ENCODE measurements at places on chromosomes 7 and 10.

DNA sequence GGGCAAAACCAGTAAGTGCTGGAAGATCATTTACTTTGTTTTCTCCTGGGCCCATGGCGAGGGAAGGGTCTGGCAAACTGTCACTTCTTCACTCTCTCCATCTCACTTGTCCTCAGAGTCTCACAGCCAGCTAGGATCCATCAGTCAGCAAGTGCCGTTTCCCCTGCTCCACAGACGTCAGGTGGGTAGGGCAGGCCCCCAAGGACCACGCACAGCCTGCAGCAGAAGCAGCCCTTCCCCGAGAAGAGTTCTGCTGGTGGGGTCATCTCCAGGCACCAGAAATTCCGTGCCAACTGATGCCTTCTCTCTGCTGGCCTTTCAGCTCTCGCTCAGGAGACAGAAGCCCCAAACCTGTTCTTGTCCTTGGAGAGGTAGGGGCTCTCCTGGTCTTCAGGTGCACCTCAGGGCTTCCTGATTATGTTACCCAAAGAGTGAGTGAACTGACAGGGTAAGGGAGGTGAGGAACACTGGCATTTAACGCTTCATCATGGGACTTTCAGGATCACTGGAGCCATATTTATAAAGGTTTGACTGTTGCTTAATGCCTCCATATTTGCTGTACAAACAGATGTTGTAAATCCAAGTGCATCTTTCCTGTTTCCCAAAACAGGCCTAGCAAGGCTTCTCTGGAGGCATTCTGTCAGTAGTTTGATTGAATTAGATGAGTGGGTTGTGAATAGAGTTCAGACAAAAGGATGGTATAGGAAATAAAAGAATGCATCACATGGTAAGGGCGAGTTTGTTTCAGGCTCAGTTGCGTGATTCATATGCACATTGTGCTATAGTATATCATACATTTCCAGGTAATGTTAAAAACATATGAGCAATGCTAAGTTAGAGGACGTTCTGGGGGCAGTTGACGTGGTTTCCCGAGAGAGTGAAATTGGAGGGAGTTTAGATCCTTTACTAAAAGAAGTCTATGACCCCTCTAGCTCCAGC, 13.7 kb upstream of the TSPAN15 start:
- no peak for DNase-seq

DNA sequence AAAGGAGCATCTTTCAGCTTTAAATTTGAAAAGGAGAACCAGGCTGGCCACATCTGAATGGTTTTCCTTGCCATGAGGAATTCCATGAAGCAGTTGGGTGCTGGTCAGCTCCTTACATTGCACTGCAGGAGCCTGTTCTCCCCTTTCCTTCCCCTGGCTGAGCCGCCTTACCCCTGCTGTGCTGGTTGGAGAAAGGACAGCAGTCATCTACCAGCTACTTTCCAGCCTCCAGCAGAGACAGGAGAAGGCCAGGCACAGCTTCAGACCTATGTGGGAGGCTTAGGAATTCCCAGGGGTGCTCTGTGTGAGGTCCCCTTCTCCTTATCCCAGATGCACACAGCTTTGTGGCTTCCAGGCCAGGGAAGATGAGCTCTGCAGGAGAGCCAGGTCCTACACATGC, 4.7 kb downstream of the C10orf71 start:
- no peak for DNase-seq

- DNase-seq, result no peak
Observed at GRCh38 chr10:132974249-132974796, 32.0 kb upstream of the CFAP46 start.

- no peak for DNase-seq
Observed at GRCh38 chr7:114929570-114929969, 7.7 kb downstream of the MDFIC start.

DNA sequence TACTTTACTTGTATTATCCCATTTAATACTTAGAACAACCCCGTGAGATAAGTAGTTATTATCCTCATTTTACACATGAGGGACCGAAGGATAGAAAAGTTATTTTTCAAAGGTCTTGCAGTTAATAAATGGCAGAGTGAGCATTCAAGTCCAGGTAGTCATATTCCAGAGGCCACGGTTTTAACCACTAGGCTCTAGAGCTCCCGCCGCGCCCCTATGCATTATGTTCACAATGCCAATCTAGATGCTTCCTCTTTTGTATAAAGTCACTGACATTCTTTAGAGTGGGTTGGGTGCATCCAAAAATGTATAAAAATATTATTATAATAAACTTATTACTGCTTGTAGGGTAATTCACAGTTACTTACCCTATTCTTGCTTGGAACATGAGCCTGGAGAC, 11.4 kb upstream of the CFAP69 start:
- no peak for DNase-seq

DNA sequence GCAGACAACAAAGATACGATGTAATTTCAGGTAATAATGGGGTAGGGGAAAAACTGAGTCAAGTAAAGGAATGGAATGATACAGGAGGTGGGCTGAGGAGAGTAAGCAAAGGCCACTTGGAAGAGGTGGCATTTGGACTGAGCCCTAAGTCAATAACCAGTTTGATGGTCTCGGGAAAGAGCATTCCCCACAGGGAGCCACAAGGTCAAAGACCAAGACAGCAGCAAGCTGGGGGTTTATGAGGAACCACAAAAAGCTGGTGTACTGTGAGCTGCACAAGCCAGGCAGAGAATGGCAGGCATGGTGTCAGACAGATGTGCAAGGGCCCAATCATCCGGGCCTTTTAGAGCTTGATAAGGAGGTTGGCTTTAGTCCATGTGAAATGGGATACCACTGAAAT, 98.7 kb downstream of the NOC3L start:
- DNase-seq, result no peak

GRCh38 chr7:94510582-94511496, 1.2 kb downstream of the CASD1 start:
- peak; percentile 9 for DNase-seq

DNA sequence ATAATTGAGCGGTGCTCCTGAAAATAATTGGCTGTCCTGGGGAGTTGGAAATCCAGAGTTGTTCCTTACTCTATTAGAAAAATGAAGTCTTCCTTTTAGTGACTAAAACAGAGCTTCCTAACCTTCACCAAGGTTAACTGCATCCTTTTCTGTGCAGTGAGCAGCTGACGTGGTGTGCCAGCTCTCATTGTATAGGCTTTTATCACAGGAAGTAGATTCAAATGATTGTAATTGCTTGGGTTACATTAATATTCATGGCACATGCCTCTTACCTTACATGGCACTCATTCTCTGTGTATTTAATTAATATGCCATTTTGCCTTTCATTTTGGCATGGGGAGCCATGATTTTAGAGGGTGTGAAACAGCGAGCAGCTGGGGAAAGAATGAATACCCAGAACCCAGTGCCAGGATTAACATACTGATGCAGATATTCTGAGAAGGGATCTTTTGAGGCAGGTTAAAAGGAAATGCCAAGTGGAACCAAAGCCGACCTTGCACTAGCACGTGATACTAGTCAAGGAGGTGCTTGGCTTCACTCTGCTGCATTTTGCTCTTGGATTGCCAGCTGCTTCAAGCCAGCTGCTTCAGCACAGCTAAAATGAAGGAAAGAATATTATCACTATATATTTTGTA, 115.3 kb downstream of the ST7 start:
- peak; percentile 75 for DNase-seq

- DNase-seq, result no peak
Observed at GRCh38 chr7:104133238-104133637, 74.6 kb downstream of the ORC5 start.

DNA sequence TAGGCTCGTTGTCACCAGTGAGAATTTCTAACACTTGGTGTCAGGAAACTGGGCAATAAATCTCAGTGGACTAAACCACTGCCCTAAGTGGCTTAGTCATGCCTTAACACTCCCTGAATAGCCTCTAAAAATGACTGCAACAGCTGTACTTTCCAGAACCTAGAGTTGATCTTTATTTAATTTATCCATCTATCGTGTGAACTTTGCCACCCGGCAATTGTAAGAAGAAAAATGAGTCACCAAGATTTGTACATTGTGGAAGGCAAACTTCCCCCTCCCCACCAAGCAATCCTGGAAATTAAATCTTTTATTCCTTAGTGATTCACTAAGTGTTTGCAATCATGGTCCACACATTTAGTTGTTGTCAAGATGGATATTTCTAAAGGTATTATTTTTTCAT, 47.1 kb downstream of the NXPH1 start:
- DNase-seq, result no peak

DNA sequence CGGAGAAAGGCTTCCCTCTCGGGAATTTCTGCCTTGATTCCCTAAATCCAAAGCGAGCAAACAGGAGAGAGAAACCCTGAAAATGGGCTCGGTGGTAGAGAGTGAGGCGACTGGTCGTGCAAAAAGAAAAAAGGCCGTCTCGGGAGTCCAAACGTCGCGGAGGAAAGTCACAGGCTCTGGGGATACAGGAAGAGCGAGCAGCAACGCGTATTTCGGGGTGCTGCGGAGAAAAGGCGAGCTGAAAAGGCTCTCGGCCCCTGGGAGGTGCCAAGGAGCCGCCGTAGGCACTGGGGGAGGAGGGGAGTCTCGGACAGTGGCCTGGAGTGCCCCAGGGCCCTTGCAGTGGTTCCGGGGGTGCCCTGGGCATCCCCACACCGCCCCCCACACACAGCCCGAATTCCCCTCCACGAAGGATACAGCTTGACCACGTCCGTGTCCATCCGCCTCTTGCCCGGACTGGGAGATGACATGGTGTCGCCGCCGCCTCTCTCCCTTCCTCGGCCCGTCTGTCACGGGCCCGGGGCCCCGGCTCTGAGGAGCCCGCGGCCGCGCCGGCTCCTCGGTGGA, 591 bp downstream of the UBE2H start:
- no peak for DNase-seq

- no peak for DNase-seq
Observed at GRCh38 chr10:34286136-34286739, 528.9 kb downstream of the PARD3 start.

- no peak for DNase-seq
Observed at GRCh38 chr7:155885167-155886155, 73.2 kb upstream of the SHH start.

DNA sequence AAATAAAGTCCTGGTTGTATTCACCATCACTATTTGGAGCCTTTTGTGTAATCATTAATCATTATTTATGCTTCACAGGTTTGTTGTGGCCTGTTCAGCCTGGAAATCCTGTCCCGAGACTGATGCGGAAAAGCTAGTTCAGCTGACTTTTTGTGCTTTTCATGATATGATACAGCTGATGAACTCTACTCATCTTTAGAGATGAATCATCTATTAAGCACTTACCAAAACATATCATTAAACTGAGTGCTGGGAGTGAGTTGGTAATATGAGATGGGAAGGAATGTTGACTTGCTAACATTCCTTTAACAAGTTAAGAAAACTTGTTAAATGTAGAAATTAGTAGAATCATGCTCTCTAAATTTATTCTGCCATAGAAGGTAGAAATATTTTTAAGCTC, 53.0 kb downstream of the CROT start:
- DNase-seq, result no peak

- no peak for DNase-seq
Observed at GRCh38 chr7:66630531-66630930, 1.9 kb downstream of the KCTD7 start.

DNA sequence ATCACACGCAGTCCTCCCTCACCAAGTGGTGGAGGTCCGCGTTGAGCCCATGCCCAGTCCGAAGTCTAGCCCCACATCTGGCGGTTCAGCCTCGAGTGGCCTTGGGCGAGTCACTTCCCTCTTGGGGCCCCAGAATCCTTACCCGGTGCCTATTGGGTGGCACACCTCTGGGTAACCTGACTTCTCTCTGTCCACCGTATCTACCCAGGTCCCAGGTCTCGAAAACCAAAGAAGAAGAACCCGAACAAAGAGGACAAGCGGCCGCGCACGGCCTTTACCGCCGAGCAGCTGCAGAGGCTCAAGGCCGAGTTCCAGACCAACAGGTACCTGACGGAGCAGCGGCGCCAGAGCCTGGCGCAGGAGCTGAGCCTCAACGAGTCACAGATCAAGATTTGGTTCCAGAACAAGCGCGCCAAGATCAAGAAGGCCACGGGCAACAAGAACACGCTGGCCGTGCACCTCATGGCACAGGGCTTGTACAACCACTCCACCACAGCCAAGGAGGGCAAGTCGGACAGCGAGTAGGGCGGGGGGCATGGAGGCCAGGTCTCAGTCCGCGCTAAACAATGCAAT, 4.3 kb downstream of the EN2 start:
- no peak for DNase-seq

GRCh38 chr7:44378744-44379143, 53.4 kb upstream of the CAMK2B start:
- no peak for DNase-seq

DNA sequence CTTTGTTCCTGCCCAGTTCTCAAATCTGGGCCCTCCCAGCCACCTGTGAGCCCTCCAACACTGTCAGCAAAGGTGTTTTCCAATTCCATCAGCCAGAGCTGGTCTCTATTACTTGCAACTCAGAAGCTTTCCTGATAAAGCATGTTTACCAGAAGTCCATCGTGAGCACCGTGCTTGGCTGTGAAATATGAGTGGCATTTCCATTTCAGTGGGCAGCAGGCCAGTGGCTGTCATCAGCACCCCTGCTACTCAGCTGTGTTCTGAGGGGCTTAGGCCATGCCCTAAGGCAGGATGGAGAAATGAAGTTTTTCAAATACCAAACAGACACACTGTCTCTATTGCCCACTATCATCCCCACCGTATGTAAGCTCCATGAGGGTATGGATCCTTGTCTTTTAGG, 12.7 kb upstream of the BNIP3 start:
- DNase-seq, result no peak

- DNase-seq, result no peak
Observed at GRCh38 chr7:90681336-90682022, 85.4 kb downstream of the CDK14 start.

DNA sequence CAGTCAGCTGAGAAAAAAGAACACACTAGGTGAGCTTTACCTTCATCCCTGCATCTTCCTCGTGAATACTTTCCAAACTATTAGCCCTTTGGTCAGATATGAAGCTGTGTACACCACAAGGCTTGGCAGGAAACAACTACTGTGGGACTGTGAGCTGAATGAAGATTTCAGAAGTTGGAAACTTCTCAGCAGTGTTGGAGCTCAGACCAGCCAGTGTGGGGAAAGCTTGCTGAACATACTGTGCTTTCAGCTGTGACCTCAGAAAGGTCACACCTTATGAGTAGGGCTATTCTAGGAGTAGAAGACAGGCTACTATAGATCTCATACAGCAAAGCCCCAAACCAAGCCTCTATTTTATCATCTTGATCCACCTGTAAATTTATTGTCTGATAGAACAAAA, 123.6 kb downstream of the EXOC4 start:
- DNase-seq, result no peak

DNA sequence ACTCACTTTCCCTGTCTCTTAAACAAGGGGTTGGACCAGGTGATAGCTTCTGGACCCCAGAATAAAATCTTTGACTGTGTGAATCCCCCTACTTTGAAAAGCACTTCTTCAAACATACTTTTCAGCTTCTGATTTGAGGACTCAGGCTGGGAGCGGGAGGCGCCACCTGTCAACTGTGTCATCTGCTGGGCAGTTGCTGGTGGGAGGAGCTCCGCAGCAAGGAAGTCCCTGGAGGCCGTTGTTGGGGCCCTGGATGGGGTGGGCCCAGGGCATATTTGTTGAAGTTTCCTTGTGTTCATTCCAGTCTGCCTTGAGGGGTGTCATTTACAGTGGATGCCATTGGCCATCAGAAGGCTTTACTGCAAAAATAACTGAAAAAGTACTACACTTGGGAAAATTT, 197.7 kb downstream of the CCDC3 start:
- no peak for DNase-seq

- DNase-seq, result no peak
Observed at GRCh38 chr7:37249240-37249639, 199.4 kb downstream of the ELMO1 start.

- DNase-seq, result no peak
Observed at GRCh38 chr7:48035967-48036478, 680 bp downstream of the C7orf57 start.

All from NCI-H187 (cell line).